DMS79 (cell line): ENCODE measurements at places on chromosomes 7 and 10.
A peak's percentile ranks its signal among the peaks of the same experiment; 100 is the strongest.

GRCh38 chr10:9229702-9230244 lies 1175.3 kb downstream of the GATA3 start:
- no peak for DNase-seq

DNA sequence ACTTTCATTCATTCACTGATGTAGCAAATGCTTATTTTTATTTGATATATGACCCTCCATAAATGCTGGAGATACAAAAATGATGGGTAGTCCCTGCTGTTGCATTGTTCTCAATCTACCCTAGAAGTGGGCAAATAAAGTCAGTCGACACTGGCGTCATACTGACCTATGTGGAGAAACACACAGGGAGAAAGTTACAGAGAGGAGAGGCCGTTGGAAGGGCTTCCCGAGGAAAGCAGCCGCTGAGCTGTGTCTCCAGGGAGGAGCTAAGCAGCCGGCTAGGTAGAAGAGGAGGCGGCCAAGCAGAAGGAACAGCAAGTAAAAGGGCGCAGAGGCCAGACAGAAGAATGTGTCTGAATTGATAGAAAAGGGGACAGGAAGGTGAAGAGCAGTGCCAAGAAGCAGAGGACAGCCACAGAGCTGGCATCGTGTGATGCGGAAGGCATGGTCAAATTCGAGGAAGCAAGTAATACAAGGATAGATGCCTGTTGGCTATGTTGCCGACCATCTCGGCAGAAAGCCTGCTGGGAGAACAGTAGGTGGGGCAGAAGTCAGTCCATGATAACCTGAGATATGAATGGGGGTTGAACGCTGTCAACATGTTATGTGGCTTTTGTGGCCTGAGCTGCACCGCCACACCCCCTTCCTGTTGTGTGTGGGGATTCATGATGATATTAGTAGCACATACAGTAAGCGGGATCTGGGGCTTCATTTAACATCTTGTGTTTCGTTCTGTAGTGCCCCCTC lies 25.9 kb downstream of the ST8SIA6 start:
- no peak for DNase-seq

DNA sequence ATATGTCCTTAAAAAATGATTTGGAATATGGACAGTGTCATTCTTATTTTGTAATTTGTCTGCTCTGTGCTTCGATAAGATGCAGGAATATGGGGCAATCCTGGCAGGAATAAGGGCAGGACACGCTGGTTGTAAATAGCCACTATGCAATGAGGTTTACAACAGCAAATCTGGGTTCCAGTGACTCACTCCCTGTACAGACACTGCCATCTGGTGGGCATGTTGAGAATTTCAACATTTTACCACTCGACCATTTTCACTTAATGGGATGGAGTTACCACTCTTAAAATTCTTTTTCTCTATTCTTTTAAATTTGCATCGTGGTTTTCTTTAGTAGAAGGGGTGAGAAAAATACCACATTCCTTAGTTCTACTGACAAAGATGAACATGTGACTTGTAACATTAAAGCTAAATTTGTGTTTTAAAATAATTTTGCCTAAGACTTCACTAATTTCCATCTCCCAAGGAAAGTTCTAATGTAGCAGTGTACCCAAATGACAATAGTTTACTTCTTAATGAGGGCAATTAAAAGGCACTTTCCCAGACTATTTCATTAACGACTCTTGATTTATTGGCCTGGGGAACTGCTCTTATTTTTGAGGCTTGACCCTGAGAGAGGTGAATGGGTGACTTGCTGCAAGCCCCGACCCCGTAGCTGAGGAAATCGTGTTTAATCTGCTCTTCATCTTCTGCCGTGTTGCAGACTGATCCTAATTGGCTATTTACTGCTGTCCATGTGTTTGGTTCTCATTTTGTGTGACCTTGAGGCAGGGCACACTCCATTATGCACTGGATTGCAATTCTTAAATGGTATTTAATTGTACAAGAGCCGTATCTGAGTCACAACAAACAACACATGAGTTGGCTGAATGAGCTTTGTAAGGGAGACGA lies 173.6 kb upstream of the IMMP2L start:
- DNase-seq: peak; percentile 28

GRCh38 chr10:97913193-97913592 lies 63.5 kb downstream of the GOLGA7B start:
- DNase-seq: no peak

GRCh38 chr7:155449869-155450557 lies 7.9 kb upstream of the EN2 start:
- no peak for DNase-seq

DNA sequence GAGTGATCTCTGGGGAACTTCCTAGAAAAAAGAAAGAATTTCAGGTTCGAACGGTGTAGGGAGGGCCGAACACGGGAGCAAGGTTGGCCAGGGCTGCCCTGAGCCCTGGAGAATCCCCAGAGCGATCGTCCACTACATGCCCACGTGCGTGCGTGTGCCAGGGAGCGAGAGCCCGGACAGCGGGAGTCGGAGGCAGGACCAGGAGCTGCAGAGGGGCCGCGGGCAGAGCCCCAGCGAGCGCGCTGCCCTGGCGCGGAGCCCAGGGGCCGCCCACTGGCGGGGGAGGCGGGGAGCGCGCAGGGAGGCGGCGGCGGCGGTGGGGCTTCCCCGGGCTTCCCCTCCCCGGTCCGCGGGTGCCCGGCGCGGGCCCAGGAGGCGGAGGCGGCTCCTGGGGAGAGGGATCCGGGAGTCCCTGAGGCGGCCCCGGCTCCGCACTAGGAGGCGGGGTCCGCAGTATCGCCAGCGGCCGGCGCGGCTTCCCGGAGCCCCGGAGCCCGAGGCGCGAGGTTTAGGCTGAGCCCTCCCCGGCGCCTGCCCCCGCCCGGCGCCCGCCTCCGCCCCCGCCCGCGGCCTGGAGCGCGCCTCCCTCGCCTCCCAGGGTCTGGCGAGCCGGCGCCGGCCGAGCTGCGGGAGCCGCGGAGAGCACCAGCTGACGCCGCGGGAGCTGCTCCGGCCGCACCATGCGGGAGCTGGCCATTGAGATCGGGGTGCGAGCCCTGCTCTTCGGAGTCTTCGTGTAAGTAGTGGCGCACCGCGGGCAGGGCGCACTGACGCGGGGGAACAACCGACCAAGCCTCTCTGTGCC lies at the start of gene PLPP4:
TSS of gene PLPP4 (plus strand) at position 602 of the 805 bp plus-strand sequence. CDS start at position 681, 79 bp downstream.
- no peak for DNase-seq

DNA sequence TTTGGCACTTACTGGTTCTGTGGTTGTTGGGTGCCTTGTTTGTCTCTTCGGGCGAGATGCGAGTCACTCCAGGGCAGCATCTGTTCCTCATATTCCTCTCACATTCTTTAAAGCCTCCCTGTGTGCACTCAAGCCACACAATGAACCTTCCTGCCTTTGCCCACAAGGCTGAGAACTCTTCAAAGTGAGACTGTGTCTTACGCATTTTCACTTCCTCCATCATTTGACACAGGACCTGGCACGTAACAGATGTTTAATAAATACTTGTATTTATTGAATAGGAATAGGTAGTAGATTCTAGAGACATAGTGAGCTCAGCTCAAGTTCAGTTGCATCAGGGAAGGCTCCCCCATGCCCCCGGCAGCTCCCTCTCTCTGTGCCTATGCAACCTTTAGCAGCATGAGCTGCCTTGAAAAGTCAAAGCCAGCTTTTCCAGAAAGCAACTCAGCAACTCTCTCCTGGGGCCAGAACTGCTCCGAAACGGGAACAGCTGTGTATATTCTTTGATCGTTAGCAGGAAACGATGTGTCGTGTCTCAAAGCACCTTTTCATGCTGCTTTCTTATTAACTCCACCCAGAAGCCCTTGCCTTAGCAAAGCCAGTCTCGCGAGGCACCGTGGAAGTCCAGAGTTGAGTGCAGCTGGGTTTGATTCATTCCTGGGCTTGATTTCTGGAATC lies 97.5 kb downstream of the PFKFB3 start:
- DNase-seq: no peak

DNA sequence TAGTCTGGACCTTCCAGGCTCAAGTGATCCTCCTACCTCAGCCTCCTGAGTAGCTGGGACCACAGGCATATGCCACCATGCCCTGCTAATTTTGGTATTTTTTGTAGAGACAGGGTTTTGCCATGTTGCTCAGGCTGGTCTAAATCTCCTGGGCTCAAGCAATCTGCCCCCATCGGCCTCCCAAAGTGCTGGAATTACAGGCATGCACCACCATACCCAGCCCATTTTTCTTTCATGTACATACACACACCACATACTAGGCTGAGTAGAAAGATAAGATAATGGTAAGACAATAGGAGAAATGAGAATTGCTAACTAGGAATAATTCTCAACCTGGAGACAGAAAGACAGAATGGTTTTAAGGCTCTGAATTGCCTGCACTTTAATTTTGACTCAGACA lies 83.8 kb downstream of the CPEB3 start:
- DNase-seq: no peak

DNA sequence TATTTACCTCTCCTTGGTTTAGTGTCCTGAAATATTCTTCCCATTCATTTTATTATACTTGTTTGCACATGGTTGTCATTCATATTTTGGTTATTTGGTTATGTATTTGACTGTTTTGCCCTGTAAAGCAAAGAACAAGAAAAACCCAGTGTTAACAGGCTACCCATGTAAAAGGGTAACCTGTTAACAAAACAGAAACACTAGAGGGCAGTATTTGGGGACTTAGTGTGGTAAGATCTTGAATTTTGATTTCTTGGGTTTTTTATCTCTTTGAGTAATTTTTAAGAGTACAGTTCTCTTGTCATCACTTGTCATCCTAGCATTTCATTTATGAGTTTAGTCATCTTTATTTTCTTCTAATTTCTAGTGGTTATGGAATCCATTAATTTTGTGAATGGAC lies 51.3 kb downstream of the POLL start:
- DNase-seq: no peak

DNA sequence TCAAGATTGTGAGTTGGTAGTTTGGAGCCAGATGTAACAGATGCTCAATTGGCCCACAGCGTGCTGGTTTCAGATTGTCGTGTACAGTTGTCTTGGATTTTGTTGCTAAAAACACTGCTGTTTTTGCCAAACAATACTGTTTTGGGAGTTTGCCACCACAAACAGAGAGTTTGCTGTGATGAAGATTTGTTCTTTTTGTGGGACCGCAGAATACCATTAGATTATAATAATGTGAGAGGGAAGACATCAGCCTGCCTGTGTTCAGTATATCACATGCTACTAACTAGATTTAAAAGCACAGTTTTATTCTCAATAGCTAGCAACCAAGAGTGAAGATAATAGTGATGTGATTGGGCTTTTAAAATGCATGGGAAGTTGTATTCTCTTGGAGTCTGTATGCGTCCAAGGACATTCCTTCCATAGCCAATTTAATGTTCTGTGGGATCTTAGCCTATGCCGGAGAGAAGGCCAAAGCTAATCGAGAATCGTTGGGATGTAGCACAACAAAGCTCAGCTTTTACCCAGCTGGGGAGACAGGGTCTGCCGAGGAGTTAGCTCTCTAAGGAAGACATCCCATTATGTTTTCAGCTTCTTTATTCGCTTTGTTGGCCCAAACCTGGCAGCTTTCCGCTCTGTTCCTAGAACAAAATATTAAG lies 18.7 kb upstream of the ITGA8 start:
- DNase-seq: no peak

DNA sequence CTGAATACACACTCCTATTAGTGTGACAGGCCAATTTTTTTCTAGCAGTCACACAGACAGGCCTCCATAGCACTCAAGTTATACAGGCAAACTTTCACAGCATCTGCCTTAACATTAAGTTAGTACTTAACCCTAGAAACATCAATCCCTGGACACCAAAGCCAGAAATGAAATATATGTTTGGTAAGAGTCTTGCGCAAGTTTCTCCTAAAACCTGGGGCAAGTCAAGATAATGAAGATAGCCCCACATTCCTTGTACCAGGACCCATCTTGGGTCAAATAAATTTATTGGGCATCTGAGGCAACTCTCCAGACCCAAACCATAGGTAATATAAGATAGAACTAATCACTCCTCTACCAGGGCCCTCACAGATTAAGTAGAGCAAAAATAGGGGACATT lies 70.8 kb upstream of the ZNF92 start:
- DNase-seq: no peak

DNA sequence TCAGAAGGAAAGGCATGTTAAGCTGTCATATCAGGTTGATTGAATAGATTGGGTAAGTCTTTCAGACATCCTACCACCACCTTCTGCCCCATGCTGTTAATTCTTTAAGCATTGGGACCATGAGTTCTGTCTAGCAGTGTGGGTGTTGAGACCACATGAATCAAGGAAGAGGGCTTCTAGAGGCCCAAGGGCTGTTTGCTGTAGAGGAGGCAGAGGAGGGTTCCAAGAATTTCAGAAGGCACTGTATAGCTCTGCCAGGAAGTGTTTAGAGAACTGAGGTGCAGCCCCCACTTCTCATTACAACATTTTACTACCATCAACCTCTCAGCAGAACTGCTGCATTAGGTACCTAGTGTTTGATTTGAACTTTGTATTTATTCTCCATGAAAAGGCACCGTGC lies 720.2 kb downstream of the AUTS2 start:
- no peak for DNase-seq

- no peak for DNase-seq
These were observed 2.4 kb downstream of the ZNF467 start for GRCh38 chr7:149770728-149771636.

GRCh38 chr10:122647383-122647968 lies 52.2 kb downstream of the C10orf120 start:
- no peak for DNase-seq

DNA sequence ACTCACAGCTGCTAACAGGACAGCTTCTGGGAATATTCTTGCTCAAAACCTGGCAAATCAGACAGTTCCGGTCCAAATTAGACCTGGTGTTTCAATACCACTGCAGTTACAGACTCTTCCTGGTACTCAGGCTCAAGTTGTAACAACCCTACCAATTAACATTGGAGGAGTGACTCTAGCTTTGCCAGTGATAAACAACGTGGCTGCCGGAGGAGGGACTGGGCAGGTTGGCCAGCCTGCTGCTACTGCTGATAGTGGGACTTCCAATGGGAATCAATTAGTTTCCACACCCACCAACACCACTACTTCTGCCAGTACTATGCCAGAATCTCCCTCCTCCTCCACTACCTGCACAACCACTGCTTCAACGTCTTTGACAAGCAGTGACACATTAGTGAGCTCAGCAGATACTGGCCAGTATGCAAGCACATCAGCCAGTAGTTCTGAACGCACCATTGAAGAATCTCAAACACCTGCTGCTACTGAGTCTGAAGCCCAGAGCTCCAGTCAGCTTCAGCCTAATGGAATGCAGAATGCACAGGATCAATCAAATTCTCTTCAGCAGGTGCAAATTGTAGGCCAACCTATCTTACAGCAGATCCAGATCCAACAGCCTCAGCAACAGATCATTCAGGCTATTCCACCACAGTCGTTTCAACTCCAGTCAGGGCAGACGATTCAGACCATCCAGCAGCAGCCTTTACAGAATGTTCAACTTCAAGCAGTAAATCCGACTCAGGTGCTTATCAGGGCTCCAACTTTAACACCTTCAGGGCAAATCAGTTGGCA lies 2.1 kb downstream of the SP4 start:
- no peak for DNase-seq

GRCh38 chr7:26191233-26191973 lies 9.1 kb downstream of the HNRNPA2B1 start:
- DNase-seq: no peak

GRCh38 chr10:29877793-29878491 lies 181.4 kb downstream of the JCAD start:
- no peak for DNase-seq
